ENCODE measurements at places on chromosomes 13 and 19.

GRCh38 chr13:98525456-98526181 is 51.3 kb downstream of the STK24 start:
- DNase-seq, result no peak

DNA sequence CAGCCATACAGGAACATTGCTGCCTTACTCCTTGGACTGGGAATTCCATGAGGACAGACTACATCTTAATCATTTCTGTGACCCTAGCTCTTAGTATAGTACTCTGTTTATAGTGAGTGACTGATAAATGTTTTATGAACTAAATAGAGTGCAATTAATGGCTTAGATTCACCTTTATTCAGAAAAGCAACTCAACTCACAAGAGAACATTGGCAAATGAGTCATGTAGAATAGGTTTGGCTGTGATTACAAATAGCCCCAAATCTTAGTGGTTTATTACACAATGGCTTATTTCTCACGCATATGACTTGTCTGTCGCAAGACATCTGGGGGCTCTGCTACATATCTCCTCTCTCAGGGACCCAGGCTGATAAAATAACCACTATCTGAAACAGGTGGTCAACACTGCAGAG is 121.6 kb upstream of the KL start:
- DNase-seq, result no peak

DNA sequence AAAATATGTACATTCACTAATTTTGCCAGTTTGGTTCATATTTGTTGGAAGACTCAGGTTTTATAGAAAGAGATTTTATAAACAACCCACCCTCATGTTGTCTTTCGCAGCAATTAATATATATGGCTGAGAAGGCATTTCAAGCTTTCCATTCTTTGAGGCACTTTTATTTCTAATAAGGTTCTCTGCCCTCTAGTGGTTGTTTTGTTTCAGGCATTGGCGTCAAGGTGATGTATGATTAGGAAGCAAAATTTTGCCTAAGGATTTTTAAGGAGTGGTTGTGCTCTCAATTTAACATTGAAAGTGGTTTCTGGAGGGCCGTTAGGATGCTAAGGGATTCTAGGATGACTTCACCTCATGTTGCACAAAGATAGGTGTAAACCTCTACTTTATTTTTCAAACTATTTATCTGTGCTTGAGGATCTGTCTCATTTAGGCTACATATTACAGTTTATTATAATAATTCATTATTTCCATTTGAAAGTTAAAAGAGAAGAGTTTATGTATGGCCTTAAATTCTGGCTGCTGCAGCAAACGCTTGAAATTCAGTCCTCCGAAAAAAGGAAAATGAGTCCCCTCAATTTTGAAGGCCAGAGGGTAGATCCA is 35.9 kb downstream of the OXGR1 start:
- DNase-seq, result peak; percentile 53

- no peak for DNase-seq
Observed at GRCh38 chr13:30391956-30392680, 30.2 kb upstream of the UBE2L5 start.

- DNase-seq, result no peak
Observed at GRCh38 chr13:24218338-24218737, 57.8 kb downstream of the SPATA13 start.

DNA sequence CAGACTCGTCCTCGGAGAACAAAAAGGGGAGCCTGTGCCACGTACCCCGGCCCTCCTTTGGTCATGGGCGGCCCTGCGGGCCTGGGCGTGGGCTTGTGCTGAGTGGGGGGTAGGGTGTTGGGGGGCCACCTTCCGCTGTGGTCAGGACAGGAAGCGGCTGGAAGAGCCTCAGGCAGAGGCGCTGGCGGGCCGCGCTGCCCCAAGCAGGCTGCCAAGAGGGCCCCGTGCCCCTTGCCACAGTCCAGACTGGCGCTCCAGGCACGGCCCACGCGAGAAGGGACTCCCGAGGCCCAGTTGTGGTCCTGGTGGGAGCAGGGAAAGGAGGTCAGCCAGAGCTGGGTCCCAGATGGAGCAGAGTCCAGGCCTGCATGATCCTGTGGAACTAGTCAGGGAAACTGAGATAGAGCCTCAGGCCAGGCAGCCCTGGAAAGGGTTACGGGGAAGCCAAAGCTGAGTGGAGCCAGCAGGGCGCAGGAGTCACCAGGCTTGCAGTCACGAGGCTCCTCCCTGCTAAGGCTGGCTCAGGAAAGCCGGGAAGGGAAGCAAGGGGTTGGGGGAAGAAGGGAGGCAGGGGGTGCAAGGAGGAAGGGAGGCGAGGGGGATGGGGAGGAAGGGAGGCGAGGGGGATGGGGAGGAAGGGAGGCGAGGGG is 135.0 kb downstream of the CRYL1 start:
- no peak for DNase-seq
